AG10803 (cell line): ENCODE measurements at places on chromosomes 4 and X.
A peak's percentile ranks its signal among the peaks of the same experiment; 100 is the strongest.

DNA sequence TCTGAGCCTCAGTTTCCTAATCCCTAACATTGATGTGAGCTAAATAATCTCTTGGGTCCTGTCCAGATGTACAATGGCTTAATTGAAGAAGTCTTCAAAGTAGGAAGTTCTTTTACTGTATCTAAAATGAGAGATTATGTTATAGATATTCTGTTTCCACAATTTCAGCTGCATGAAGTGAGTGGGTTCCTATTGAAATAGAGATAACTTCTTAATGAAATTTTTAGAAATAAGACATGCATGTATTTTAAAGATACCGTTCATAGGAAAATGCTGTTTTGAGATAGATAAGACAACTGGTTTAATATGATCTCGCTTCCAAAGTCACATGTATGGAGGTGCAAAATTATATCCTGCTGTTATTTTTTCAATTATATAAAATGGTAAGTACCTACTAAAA lies 71.9 kb downstream of the CLDN22 start:
- no peak for DNase-seq

DNA sequence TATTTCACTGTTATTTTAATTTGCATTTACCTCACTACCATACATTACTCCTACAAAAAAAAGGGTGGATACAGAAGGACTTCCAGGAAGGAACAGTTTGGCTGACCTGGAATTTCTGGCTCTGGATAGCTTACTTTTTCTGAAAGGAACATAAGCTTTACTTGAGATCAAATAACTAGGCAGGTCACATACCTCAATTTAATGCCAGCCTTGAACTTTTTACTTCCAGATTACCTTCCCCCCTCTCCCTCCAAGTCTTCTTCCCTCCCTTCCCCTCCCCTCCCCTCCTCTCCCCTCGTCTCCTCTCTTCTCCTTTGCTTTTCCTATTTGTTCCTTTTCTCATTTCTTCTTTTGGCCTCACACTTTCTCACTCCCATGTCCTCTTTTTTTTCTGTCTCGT lies 659.2 kb upstream of the AADAT start:
- no peak for DNase-seq

DNA sequence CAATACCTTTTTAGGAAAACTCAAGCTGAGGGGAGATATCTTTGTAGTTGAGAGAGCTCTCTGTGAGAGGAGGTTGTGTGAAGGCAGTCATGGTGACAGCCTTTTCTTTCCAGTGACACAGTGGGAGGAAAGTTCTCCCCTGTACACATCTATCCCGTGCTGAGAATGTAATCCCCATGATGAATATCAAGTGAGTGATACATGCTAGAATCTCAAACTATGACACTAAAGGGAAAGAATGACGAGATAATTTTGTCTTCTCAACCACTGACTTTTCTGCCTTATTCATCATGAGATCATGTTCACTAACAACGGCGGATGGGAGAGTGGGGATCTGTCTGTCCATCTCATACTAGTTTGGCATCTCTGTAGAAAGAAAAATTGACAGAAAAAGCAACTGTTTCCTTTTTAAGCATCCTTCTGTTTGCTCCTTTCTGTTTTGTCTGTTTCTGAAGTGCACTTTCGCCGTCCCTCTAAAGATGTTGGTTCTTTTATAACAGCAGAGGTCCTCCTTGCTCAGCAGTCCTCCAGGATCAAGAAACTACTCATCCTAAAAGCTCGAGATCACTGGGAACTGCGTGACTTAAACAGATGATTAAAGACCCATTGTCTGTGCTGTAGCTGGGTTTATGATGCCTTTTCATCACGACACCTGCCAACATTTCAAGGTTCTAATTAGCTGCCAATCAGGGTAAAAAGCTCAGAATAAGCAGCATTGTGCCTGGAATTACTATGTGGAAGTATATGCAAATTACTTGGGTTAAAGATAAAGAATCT lies 137.6 kb downstream of the DCK start:
- DNase-seq: peak; percentile 76

- DNase-seq: peak; percentile 94
Measured at GRCh38 chr4:138222046-138222445, 20.1 kb downstream of the SLC7A11 start.

DNA sequence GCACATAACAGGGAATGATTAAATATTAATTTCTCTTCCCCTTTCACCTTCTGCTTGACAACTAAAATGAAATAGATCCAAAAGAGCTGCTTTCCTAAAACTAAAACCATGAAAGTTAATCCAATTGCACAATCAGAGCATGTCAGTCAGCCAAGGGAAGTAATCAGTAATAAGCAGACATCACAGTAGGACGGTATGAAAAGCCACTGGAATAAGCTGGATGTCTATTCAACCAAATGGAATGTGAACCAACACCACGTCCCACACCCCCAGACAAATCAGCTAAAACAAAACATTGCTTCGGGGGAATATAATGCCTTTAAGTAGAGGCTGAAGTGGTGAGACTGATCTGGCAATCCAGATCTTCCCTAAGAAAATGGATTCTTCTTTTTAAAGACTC lies 859.4 kb upstream of the FTHL17 start:
- DNase-seq: no peak

DNA sequence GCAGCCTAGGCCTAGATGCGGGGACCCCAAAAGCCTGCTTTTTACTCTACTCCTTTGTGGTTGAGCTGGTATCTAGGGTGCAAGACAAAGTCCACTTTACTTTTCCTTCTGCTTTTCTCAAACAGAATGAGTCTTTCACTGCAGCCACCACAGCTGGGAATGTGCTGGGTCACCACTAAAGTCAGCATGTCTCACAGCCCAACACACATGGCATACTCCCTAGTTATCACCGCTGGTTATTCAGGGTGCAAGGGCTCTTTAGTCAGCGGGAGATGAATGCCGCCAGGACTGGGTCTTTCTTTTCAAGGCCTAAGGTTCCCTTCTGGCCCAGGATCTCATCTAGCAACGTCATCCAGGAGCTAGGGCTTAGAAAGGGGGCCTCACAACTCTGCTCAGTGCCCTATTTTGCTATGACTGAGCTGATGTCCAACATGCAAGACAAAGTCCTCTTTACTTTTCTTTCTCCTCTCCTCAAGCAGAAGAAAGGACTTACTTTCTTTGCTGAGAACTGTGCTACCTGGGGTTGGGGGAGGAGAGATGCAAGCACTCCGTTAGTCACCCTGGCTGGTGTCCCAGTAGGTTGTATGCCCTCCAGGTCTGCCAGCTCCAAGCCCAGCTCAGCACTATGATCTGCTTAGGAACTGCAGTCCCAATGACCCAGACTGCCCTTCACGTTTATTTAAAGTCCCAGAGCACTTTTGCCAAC lies 22.9 kb upstream of the STPG2 start:
- DNase-seq: no peak

GRCh38 chrX:154135458-154136229 lies 8.4 kb upstream of the OPN1LW start:
- DNase-seq: no peak

GRCh38 chr4:97309121-97309520 lies 834.2 kb downstream of the STPG2 start:
- no peak for DNase-seq

- DNase-seq: no peak
Measured at GRCh38 chr4:12116009-12116552, 687.4 kb upstream of the HS3ST1 start.

DNA sequence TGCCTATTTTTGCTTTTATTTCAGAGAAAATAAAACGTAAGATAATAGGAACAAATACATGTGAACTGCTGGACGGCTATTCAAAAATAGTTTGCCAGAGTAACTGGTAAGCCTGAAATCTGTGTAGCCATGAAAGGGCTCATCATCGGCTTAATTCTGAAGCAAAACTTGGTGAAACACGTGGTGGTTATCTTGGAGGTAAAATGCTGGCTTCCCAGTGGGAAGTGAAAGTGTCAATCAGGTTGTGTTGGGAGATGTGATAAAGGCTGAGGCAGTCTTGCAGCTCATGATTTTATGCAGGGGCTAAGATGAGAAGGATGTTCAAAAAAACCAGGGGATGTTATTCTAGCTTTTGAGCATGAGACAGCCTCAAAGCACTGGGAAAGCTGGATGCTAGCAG lies 36.1 kb upstream of the TLR2 start:
- DNase-seq: no peak

DNA sequence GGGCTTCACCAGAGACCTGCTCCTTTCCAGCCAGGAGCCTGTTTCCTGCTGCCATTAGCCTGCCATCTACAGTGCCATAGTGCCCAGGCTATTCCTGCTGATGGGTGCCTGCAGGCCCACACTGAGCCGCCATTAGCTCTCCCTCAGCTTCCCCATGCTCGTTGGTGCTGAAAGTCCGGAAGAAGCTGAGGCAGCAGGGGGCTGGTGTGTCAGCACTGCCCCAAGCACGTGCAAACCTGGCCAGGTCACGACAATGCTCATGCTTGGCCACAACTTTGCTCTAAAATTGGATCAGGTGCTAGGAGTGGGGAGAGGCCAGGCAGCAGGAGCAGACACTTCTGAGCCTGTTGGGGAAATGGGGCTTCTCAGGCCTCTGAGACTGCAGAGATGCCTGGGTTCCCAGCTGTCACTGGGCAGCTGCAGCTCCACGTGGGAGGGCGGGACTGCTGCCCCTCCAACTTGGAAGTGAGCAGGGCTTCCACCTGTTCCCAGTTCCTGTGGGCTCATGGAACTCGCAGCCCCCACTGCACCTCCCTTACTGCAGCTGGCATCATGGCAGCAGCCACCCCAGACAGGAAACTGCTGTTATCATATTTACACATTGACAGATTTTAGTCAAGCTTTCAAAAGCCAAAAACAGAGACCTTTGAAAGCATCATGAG lies 913.9 kb downstream of the FSTL5 start:
- no peak for DNase-seq

DNA sequence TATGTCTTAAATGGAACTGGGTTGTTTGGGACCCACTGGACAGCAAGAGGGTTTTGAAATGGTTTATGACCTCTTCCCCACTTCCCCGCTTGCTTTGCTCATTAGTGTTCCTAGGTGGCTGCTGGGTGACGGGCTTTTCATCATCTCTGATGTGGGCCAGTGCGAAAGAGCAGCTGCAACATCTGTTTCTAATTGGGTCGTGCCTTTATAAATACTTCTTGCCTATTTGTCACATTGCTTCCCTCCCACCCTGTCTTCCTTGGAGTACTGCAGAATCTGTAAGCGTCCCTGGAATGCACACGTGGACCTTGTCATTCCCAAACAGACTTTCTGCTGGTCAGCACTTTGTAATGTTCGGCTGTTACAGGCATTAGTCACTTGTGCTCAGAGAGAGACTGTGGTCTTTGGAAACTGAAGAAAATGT lies 35.2 kb downstream of the SEPTIN11 start:
- DNase-seq: peak; percentile 100

DNA sequence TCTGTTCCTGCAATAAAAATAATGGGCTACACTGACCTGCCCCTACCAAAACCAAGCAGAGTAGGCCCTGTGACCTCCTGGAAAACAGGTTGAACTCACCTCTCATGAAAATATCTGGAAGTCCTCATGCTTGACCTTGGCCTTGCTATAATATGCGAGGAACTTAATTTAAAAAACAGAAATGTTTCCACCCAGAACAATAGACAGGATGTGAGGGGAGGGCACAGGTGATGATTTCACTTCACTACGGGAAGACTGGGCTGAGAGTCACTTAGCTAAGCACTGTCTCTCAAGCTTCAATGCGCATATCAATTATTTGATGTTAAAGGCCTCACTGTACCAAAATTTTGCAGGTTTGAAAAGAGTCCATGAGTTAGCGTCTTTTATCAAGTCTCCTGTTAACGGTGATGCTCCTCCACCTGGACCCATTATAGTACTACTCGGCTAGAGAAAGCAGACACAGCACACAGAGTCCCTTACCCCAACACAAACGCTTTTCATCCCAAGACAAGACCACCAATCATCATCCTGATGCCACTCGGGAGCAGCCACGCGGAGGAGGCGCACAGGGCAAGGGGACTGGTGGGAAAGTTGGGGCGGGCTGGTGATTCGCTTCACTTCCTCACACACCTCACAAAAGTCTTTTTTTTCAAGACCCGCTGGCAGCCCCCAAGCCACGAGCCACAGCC lies 25.9 kb downstream of the ZNF721 start:
- peak; percentile 4 for DNase-seq

- no peak for DNase-seq
Measured at GRCh38 chr4:56959100-56959499, 18.3 kb downstream of the NOA1 start.

GRCh38 chr4:121256887-121257466 lies 92.9 kb upstream of the TNIP3 start:
- no peak for DNase-seq

DNA sequence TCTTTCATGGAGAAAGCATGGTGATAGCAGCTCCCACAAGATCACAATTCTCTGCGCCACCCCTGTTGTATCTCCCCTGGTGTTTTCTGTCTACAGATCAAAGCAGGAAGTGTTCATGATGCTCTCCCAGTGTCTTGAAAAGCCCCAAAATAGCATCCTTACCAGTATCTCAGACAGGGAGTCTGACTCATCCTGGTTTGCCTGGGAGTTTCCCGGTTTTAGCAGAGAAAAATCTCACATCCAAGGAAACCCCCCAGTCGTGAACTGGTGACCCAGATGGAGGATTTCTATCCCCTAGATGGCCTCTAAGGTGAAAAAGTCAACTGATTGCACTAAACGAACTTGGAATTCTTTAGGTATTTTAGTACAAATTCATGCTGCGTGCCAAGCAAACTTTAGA lies 64.3 kb upstream of the NR0B1 start:
- DNase-seq: no peak

- DNase-seq: peak; percentile 1
Measured at GRCh38 chrX:40406330-40406859, 174.4 kb upstream of the ATP6AP2 start.

DNA sequence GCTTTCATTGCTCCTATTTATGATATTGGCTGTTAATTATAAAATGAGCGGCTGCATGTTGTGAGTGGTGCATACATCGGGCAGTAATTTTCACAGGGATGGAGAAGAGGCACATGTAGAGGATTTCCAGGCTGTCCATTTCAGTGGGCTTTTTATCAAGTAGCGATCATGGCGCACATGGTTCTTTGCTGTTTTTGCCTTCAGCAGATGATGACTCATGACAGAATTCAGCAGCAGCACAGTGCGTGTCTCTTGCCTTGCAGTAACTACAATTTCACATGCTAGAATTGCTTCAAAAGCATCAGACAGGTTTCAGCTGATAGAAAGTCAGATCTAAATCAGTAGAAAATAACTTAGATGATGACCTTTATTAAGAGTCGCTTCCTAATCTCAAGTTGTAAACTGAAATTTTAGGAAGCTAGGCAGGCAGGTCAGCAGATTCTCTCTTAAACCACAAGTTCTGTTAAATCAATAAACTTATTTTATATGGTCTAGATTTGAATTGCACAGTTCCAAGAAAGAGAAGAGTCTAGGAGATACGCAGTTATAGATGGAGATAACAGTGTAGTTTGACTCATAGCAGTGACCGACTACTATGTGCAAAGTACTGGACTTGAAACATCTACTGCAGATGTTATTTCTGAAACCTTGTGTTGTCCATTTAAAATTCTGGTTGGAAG lies 35.8 kb downstream of the LRP2BP start:
- no peak for DNase-seq

DNA sequence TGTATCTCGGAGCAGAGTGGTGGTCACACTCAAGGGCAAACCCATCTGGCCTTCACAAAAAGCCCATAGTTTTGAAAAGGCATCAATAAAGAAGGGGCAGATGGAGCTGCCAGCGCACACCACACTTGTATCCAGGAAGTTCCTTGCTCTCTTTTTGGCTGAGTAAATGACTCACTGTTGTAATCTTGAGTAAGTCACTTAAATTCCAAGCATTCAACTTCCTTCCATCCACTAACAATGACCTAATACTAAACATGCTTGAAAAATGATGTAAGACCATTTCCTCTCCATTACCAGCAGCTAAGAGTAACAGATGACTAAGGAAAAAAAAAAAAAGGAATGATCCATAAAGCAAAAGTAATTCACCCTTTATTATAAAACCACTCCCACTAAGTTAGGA lies 32.4 kb upstream of the MYOZ2 start:
- peak; percentile 99 for DNase-seq

- DNase-seq: peak; percentile 69
Measured at GRCh38 chr4:138045036-138045435, 197.1 kb downstream of the SLC7A11 start.
